ENCODE measurements at places on chromosomes 4 and X.

- no peak for DNase-seq
Measured at GRCh38 chr4:105896461-105896942, 1.2 kb downstream of the NPNT start.

- no peak for DNase-seq
Measured at GRCh38 chrX:150062292-150063137, 124.2 kb upstream of the EOLA2 start.

- no peak for DNase-seq
Measured at GRCh38 chr4:148735432-148736155, 293.4 kb upstream of the NR3C2 start.

- DNase-seq: no peak
Measured at GRCh38 chrX:148609515-148610327, 109.3 kb downstream of the AFF2 start.

DNA sequence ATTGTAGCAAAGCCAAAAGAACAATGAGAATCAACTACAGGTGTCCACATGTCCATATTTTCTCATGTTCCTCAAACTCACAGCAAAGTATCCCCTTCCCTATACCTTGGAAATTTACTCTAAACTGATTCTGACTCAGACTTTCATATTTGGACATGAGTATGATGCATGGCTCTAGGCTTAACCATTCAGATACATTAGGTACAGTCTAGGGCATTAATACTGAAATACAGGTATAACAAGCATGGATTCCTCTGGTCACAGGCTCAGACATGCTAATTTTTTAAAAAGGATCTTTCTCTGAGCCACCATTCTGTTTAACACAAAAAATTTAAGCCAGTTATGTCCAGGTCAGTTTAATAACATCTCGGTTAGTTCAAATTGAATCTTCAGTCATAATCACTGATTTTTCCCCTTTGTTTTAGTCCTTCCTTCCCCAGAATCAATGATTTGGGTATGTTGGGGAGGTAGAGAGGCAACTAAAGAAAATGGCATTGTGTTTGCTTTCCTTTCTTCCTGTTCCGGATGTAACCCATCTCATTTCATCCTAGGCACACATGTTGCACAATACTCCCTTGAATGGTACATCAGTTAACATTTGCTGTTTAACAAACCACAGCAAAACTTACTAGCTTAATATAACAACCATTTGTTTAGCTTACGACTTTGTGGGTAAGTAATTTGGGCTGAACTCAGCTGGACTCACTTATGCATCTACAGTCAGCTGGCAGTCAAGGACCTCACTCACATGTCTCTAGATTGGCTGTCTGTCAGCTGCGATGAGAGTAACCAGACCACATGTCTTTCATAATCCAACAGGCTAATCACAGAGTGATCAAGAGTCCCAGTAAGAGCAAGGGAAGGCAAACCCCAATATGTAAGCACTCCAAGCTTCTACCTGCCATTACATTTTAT, 75.3 kb upstream of the GRIA3 start:
- DNase-seq: no peak

DNA sequence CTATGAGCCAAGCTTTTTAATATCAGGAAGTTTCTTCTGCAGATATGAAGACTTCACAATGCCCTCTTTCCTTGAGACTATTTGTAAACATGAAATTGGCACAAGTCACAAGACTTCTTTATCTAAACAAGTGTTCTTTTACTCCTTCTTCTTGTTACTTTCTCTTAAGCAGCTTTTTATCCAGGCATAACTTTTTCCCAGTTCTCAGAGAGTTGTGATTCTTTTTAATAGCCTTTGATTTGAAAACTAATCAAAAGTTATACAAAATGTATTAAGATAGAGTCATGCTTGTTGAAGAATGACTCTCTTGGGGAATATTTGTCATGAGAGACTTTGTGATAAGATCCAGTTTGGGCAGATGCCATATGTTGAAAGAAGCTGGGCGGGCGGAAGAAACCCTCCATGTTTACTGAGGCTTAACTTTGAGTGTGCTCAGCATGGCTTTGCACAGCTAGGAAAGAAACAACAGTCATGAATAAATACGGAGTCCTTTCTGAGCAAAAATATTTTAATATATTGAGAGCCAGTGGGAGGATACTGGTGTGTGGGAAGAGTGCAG, 39.3 kb downstream of the SYTL5 start:
- no peak for DNase-seq

DNA sequence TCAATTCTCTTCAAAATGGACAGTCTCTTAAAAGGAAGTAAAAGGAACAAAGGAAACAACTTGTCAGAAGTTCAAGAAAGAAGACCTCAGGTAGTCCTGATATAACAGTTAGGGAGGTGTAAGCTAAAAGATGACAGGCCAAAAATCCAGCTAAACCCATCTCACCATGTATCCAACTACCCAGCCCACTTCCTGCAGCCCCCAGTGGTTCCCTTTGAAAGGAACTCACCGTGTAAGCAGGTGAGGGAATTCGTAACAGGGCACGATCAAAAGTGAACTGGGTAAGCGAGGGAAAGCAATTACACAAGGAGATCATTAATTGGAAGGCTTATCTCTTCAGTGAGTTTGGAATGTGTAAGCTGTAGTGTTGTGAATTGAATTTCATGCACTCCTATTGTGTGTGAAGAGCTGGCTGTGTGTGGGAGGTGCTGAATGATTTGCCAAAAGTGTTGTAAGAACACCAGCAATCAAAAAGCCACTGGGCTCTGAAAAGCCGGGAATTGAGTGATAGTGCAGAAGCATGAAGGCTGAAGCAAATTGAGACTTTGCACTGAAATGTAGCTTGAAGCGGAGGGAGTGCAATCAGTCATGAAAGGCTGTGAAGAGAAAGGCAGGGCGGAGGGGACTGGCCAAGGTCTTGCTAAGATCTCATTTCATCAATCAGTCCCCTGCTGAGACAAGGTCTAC, 914.2 kb upstream of the LCORL start:
- no peak for DNase-seq

- DNase-seq: no peak
Measured at GRCh38 chr4:111204797-111205196, 581.9 kb upstream of the PITX2 start.

GRCh38 chrX:15465347-15465746, 27.8 kb downstream of the PIR start:
- no peak for DNase-seq

DNA sequence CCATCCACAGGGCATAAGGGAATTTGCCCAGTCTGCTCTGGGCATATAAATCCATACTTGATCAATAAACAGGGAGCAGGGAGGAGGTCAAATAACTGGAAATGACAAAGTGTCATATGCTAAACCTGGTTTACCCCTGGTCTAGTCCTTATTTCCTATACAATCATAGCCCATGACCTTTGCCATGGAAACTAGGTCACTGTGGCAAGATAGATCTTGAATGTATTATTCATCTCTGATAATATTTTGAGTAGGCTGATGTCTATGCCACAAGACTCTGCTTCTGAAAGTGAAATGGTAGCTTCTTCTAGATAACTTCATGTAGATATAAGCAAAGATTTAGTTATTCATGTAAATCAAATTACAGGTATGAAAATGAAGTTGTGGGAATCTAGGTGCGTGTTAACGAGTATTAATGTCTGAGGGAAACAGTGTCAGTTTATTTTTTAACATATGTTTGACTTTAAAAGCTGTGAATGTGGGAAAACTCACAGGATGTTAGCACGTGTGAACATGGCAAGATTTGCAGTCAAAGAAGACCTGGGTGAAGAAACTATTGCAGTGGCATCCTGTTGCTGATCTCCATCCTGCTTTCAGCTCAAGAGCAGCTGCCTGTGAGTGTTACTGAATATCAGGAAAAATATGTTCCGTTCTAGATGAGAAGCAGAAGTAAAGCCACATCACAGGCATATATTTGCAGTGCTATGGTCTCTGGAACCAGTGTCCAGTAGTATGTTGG, 81.8 kb upstream of the NDP start:
- DNase-seq: no peak

- DNase-seq: no peak
Measured at GRCh38 chr4:153887217-153887616, 98.3 kb upstream of the SFRP2 start.

- no peak for DNase-seq
Measured at GRCh38 chrX:138946926-138947325, 235.4 kb upstream of the FGF13 start.

DNA sequence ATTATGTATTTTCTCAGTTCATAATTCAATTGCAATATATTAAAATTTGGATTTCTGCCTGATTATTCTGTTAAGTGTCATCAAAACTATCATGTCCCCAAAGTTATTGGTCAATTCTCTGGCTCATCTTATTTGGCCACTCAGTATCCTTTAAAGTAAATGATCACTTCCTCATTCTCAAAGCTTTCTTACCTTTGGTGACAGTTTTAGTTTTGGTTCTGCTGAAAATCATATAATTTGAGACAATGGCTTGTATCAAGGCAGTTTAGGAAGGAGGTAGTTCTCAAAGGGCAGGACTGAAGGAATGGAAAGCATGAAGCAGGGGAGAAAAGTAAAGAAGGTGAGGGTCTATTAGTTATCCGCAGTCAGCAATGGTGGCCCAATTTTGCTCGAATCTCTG, 1832.1 kb downstream of the ARAP2 start:
- DNase-seq: no peak

DNA sequence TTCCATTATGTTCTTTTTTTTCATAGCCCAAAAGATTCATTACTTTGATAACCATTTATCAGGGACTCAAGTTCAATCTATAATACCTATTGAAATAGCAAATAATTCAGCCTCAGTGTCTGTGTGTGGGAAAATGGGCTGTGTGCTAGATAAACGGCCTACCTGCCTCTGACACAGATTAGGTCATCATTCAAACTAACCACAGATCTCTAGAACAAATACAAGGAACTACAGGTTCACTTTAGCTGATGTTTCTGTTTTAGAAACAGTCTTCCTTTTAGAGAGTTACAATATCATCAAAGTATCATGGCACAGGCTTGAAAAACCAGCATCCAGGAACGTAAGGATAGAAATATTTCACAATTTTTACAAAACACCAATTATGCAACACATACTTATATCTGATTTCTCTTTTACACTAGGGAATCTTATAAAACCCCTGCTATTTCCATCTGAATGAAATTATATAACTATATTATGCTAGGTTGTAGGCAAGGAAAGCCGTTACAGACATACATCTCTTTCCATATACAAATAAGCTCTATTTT, 56.6 kb upstream of the MAB21L2 start:
- DNase-seq: no peak

DNA sequence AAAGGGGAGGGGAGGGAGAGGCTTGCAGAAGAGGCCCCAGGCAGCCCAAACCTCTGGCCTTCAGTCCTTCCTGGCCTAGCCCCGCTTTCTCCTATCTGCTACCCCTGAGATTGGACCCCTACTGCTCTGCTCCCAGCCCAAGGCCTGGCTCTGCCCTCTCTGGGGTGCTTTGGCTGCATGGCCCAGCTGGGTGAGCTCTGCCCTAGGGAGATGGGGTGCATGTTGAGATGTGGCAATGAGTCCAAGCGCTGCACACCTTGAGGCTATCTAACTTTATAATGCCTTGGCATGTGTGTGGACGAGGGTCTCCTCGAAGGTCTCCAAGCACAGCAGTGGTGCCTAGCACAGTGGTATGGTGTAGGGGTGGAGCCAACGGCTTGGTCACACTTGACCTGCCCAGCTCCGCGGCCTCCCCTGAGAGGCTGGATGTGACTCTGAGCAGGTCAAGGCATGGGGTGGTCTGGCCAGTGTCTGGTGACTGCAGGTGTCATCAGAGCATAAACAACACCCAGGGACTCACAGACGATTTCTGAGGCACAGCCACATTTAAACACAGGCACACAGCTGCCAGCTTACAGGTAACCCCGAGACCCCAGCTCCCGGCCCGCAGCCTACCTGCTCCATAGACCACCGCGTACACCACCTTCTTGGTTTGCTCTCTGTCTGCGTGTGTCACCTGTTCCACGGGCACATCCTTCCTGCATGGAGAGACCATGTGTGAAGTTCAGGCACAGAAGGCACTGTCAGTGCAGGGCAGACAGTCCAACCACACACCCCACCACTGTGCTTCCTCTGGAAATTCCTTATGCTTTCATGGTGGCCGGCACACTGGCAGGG, 36.3 kb downstream of the NAT8L start:
- no peak for DNase-seq

- no peak for DNase-seq
Measured at GRCh38 chrX:118221270-118221669, 104.7 kb upstream of the KLHL13 start.

DNA sequence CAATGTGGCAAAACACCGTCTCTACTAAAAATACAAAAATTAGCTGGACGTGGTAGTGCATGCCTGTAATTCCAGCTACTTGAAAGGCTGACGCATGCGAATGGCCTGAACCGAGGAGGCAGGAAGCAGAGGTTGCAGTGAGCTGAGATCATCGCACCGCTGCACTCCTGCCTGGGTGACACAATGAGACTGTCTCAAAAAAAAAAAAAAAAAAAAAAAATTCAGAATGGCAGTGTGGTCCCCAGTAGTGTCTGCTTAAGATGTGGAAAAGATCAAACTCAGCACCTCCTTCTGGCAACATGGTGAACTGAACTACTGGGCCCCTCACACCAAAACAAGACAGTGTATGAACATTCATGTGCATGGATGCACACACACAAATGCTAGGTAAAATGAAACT, 32.2 kb downstream of the SMS start:
- no peak for DNase-seq

DNA sequence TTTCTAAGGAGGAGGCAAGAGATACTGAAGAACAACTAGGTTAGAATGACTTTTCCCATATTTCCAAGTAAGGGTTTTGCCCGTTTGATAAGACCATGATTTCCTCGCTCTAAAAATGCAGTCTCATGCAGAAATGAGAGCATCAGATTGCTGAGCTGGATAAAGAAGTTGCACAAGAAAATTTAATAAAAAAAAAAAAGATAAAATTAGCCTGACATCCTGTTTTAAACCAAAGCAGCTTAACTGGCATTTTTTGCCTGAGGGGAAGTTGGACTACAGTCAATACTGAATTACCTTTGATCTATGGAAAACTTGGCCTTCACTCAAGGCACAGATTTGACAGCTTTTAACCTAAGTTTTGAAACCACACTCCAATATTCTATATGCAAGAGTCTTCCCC, 208.4 kb downstream of the GASK1B start:
- no peak for DNase-seq

DNA sequence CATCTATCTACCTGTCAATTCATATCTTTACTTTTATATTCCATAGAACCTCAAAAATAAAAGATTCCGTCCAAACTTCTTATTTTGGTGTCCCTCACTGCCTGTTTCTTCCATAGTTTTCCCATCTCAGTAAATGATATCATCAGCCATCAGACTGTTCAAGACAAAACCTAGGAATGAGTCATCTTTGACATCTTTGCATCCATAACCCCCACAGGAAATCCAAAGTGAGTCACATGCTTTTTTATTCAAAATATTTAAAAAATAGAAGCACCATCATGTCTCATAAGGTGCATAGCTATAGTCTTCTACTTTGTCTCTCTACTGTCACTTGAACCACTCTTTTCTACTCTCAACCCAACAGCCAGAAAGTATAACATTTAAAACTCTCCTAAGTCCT, 29.9 kb upstream of the CXXC4 start:
- no peak for DNase-seq

GRCh38 chrX:10121787-10122186, 35.0 kb upstream of the CLCN4 start:
- DNase-seq: no peak

DNA sequence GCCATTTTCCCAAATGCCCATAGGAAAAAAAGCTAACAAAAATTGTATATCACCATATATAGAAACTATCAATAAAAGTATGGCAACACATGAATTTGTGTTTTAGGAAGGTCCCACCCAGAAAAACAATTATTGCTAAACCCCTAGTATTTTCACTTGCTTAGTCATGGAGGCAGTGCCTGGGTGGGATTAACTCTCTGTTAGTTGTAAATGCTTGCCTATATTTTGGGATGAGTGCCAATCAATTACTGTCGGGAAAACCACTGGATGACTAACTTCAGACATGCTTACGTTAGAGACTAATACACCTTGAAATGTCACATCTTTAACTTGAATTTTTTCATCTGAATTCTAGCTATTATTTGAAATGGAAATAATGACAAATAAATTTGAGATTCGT, 33.9 kb downstream of the TMPRSS11A start:
- DNase-seq: no peak

Measured in thymus (tissue), 14 donors.